ENCODE measurements at places on chromosomes 3 and 15.

GRCh38 chr15:31487811-31488436, 161.3 kb downstream of the KLF13 start:
- DNase-seq, result no peak

DNA sequence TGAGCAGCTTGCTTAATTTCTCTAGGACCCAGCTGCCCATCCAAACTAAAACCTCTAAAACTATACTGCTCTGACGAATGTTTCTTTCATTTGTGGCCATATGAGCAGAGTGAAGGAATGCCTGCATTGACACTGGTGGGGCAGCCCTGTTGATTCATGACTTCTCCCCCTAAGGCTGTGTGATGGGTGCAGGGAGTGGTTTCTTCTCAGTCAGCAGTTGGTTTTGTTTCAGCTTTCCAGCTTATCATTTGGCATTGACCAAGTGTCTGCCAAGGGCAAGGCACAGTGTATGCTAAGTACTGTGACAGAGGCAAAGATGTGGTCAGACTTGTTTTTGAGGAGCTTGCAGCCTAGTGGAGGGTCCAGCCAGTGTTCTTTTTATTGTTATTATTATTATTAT, 4.7 kb downstream of the ABHD6 start:
- no peak for DNase-seq

GRCh38 chr15:75164625-75165350, 36.9 kb upstream of the C15orf39 start:
- no peak for DNase-seq

DNA sequence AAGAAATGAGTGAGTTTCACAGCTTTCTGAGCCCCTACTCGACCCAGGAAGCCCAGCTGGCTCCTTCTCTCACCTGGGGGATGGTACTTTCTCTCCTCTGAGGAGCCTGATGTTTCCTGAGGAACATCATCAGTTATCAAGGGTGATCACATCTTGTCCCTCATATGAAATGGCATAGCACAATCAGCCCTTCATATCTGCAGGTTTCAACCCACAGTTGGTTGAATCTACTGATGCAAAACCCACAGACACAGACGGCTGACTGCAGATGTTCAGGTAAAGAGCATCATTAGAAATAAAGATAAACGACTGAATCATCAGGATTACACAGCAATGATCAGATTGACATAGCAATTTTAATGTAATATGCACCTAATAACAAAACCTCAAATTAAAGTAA, 93.6 kb upstream of the OSTN start:
- DNase-seq, result no peak

DNA sequence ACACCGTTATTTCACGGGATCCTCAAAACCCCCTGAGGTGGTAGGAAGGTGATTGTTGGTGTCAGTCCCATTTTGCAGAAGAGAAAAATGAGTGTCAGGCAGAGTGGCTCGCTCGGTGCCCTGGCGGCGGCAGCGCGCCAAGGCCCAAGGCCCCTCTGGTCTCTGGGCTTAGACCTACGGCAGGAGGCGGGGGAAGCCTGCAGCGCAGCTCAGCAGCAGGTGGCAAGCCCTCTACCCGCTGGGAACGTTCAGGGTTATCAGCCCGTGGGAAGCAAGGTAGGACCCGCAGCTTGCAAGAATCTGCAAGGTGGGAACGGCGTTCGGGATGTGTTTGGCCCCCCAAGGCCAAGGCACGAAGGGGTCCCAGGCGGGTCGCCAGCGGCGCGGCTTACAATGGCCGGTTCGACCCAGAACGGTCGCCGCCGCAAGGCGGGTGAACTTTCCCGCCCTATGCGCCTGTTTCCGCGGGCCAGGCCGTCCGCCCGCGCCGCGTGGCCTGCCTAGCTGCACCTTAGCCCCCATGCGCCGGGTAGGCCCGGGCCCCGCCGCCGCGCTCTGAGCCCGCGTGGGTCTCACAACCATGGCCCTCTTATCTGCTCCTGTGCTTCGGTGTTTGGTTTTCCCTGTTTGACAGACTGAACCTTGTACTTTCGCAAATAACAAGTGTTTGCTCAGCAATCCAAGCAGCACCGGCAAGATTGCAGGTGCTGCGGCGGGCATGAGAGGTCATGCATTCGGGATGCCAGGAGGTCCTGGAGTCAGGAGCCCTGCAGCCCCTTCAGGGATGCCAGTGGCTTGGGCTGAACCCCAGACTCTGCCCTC, 39.7 kb downstream of the CCNL1 start:
- no peak for DNase-seq

DNA sequence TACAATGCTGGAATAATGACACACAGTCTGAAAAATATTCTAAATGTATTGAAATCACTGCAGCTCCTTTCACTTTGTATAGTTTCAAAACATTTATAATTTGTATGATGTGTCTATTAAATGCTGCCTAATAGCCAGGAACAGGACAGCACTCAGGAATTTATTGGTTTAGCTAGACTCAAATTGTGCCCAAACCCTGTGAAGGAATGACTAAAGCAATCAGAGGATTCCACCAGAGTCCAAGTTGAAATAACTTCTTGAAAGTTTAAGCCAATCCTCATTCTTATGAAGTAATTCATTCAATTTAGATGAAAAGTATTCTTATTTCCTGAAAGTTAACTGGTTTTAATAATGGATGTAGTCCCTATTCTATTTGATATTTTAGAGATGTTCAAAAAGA, 267.0 kb downstream of the ZMAT3 start:
- DNase-seq, result no peak

GRCh38 chr3:9439331-9439730, 41.9 kb downstream of the SETD5 start:
- DNase-seq, result no peak

- DNase-seq, result no peak
Observed at GRCh38 chr15:37087131-37087588, 13.2 kb downstream of the MEIS2 start.

GRCh38 chr3:79810581-79810980, 42.8 kb upstream of the ROBO1 start:
- no peak for DNase-seq

DNA sequence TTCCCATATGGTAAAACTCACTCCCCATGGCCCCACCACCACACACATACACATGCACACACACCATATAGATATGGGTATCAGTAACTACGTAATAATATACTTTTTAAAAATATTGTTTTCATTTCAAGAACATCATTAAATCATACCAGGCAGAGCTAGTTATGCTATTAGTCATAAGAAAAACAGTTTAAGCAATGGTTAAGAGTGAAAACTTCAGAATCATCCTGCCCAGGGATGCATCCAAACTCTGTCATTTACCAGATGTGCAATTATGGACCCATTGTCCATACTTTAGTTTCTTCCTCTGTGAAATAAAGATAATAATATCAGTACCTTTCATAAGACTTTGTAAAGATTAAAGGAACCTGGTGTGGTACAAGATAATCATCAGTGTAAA, 608.3 kb downstream of the RBMS3 start:
- DNase-seq, result no peak

- peak; percentile 60 for DNase-seq
Observed at GRCh38 chr3:10224794-10225665, 23.2 kb upstream of the TATDN2 start.

- no peak for DNase-seq
Observed at GRCh38 chr3:43010638-43011037, 31.5 kb downstream of the GASK1A start.

GRCh38 chr3:123533554-123534159, 51.2 kb downstream of the HACD2 start:
- DNase-seq, result no peak

DNA sequence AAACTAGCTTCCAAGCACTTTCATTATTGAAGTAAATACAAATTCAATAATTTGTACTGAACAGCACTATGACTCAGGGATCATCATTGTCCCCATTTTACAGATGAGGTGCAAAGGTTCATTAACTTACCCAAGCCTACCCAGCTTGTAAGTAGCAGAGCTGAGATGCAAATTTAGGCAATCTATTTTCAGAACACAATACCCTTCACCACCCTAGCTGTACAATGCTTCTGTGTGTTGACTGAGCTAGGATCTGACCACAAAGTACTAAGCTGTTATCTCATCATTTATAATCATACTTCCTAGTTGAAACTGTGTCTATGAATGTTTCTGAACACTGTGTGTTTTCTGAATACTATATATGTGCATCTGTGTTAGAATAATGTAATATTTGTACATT, 3.2 kb upstream of the ILDR1 start:
- DNase-seq, result no peak

- no peak for DNase-seq
Observed at GRCh38 chr3:111314181-111314873, 227.7 kb upstream of the CD96 start.

- DNase-seq, result no peak
Observed at GRCh38 chr3:23519314-23520208, 286.2 kb upstream of the UBE2E1 start.

GRCh38 chr3:53820756-53821580, 25.3 kb downstream of the CHDH start:
- no peak for DNase-seq

DNA sequence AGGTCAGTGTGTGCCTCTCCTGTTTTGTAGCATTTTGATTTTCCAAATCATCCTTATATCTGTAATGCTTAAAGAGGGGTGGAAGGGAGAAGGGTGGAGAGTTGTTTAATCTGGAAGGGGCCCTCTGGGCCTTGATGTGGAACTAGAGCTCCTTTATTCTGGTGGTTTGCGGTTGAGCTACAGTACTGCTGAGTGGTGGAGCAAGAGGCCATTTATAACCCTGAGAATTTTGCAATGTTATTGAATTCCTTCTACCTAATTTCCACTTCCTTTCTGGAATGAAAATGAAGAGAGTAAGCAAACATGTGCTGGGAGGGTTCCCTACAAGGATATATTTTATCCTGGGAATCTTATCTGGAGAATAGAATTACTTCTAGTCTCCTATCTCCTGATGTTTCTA, 35.3 kb upstream of the TUBGCP5 start:
- DNase-seq, result no peak

GRCh38 chr3:178260887-178261565, 275.2 kb upstream of the KCNMB2 start:
- no peak for DNase-seq

DNA sequence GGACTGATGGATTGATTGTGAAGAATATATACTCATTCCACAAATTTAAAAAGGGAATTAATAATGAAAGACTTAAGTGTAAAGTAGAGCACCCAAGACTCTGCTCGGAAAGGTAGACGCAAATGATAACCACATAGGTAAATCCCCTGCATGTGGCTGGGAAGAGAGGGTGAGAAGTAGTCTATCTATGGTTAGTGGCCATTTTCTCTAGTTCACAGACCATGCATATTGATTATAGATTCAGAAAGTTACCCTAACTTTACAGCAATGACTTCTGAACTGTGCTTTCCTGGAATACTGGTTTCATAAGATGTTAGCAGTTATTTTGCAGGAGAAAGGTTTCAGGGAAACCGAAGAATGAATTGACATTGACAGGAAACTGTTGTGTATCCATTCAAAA, 51.7 kb downstream of the CASR start:
- DNase-seq, result no peak

- no peak for DNase-seq
Observed at GRCh38 chr15:95624100-95624499, 706.4 kb upstream of the NR2F2 start.

GRCh38 chr15:60773901-60774300, 295.0 kb upstream of the ICE2 start:
- DNase-seq, result no peak

- no peak for DNase-seq
Observed at GRCh38 chr3:193788189-193788991, 195.4 kb downstream of the OPA1 start.

DNA sequence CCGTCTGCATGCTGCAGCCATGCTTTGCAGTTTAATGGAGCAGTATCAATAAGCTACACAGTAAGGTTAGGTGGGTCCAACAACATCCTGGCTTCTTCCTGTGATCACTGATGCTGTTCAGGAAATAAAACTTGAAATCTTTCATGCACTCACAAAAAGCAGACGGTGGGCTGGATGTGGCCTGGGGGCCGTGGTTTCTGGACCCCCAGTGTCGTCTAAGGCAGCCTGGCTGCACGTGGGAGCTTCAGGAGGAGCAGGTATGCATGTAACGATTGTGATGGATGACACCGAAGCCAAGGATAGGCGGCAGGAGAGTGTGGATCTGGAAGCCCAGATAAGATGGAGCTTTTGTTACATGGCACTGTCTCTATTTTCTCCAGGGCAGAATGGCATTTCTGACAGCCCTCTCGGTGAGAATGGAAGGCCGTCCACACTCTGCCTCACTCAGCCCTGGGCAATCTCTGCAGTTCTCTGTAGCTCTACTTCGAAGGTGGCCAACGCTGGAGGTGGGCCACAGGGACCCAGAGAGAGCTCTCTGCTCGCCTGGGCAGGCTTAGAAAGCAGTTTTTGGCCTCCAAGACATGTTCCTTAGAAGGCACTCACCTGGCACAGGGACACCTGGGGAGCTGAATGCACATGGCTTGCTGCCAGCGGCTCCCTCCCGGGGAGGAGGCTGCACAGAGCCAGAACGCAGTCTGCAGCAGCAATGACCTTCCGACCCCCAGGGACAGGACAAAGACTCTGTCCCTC, 46.4 kb upstream of the IQSEC1 start:
- no peak for DNase-seq

DNA sequence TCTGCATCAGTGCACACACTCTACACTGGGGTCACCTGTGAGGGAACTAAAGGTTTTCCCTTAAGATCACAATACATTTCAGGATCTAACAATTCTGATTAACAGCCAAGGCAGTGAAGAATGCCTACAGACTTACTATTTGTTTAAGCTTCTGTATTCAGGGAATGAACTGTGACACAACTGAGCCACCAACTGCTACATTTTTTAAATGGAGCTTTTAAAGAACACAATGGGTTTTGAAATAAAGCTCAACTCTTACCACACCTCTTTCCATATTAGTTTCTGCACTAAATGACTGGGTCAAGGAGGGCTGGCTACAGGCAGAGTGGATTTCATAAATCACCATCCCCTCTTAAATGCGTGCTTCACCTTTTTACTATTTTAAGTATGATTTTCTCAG, 100.2 kb downstream of the TMCC1 start:
- DNase-seq, result no peak

DNA sequence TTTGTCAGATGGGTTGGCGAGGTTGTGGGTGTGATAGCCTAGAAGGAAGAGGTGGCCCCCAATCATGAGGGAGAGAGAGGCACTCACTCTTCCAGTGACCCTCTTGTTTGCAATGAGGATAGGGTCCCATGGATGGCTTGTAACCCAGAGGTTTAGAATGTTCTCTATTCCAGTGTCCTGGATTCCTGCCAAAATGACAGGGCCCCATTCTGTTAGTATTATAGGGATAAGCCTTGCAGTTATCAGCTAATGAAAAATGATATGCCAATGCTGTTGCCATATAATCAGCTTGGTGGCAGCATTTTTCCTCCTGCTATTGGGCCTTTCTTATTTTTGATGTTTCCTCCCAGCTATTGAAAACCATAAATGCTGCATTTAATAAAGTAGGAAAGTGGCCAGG, 23.3 kb upstream of the SENP7 start:
- no peak for DNase-seq

- DNase-seq, result no peak
Observed at GRCh38 chr3:171218069-171218468, 191.5 kb upstream of the SLC2A2 start.

DNA sequence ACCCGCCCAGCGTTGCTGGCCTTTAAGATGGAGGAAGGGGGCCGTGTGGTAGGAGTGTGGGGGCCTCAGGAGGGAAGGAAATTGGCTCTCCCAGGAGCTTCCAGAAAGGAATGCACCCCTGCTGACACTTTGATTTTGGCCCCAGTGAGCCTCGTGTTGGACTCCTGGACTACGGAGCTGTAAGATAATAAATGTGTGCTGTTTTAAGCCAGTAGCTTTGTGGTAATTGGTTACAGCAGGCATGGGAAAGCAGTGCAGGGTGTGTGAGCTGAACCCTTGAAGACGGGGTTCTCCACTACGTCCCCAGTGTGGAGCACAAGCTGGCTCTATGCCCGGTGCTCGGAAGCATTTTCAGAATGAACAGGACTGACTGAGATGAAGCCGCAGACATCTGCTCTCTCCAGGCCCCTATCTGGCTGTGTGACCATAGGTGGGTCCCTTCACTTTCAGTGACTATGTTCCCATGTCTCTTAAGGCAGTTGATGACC, 22.9 kb upstream of the CGNL1 start:
- no peak for DNase-seq
